ENCODE measurements at places on chromosomes 6 and 20.
A peak's percentile ranks its signal among the peaks of the same experiment; 100 is the strongest.

DNA sequence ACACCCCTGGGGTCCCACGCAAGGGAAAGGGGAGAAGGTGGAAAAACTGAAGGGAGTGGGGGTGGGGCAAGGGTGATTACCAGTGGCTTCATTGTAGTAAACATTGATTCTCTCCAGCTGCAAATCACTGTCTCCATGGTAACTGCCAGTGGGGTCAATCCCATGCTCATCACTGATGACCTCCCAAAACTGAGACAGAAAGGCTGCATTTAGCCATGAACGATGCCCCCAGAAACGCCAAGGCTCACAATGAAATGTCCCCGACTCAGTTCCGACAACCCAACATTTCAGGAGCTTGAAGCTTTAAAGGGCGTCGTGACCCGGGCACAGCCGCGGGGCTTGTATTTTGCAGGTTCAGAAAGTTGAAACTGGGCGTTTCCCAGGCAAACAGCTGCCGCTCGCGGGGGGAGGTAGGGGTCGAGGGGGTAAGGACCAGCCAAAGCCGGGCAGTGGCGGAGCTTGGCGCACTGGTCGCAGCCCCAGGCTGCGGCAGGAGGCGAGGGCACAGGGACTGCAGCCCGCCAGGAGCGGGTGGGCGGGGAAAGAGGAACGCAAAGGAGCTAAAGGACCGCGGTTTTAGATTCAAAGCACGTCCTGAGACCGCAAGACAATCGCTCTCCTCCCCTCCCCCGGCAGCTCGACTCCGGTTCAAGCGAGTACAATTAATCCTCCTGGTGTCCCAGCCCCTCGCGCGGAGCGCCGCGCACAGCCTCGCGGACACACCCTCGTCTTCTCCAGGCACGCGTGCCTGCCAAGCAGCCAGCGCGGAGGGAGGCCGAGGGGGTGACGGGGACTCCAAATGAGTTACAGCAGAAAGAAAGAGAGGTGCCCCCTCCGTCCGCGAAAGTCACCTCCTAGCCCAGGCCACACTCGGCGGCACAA is 731 bp downstream of the TUBB2B start:
- DNase-seq, result peak; percentile 16

GRCh38 chr20:41570557-41570956 is 47.6 kb downstream of the CHD6 start:
- no peak for DNase-seq

DNA sequence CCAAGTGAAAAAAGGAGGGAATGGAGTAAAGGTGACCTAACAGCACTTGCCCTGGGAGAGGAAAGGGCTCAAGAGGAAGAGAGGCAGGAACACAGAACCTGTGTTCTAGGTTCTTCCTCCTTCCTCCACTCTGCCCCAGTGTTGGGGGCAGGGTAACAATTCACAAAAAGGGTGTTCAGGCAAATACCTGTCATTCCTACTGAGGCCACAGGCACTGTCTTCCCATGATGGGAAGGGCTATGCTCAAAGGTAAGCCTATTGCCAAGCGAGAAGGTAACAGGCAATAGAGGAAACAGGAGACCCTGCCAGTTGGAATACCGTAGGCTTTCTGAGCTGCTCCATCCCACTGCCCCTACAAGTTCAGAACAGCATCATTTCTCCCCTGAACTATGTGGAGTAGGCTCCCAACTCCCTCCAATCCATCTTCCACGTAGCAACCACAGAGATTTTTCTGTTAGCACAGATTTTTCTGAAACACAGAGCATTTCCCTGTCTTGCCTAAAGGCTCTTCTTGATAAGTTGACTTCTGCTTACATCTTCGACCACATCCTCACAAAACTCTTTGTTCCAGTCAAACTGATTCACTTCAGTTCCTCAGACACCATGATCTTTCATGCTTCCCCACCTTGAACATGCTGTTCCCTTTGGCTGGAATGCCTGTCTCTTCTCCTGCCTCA is 2.7 kb downstream of the AGPAT1 start:
- no peak for DNase-seq

DNA sequence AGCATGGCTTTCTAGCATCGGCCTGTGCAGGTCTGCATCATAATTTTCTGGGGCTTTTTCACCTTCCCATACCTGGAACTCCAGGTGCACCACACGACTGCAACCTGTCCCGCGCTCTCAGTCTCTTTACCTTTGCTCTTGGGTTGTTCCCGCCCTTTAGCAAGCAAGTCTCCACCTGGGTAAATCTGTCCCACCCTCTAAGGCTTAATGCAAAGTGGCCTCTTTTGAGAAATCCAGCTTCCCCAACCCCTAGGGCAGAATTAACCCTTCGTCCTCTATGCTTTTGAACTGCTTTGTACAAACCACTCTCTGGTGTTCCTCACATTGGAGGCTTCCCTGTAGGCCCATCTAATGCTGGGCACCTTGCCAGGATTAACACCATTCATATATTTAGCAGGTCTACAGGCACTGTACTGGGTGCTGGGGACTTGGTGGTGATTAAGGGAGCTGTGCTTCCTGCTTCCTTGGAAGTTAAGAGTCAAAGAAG is 2.8 kb downstream of the ITPR3 start:
- no peak for DNase-seq

- no peak for DNase-seq
Measured at GRCh38 chr6:73969971-73970970, 274.3 kb downstream of the CD109 start.

- DNase-seq, result no peak
Measured at GRCh38 chr20:48278961-48279481, 493.7 kb upstream of the SULF2 start.

DNA sequence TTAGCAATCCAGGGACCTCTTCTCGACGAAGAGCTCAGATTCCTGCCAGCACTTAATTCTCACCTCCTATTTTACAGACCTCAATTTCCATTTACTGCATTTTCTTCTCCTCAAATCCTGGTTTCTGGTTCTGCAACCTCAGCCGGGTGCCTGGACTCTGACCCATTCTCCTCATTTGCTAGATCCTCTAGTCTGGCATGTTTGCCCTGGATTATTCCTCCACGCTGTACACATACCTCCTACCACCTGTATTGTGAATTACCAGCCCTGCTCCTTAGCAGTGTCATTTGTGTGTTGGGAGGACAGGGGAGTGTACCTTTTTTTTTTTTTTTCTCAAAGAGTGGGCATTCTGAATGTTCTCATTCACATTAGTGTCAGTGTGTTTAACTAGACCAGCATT is 204.4 kb downstream of the ZMYND8 start:
- DNase-seq, result no peak
